Fibroblast of villous mesenchyme (primary cell): ENCODE measurements at places on chromosomes 2 and 18. TPM values are rescaled to one million over a fixed set of nuclear protein-coding genes. Genes with fewer than 3 reads are reported as not detected.

- DNase-seq, result no peak
Observed at GRCh38 chr2:120013597-120014223, 833 bp downstream of the EPB41L5 start.

GRCh38 chr2:231167745-231168459, 30.5 kb upstream of the ARMC9 start:
- peak; percentile 60 for DNase-seq

DNA sequence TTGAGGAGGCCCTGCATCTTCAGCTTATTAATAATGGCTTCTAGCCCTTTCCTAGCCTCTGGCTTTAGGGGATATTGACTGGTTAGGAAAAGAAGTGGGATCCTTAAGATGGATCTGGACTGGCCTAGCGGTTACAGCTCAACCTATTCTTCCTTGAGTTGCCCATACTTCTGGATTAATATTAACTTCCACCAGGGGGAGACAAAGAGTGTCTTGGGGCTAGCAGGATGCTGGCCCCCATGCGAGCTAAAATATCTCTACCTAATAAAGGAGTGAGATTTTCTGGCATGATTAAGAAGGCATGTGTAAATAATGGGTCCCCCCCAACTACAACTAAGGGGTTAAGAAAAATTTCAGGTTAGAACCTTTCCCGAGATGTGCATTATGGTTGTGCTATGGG, 23.2 kb upstream of the PLA2R1 start:
- DNase-seq, result no peak

DNA sequence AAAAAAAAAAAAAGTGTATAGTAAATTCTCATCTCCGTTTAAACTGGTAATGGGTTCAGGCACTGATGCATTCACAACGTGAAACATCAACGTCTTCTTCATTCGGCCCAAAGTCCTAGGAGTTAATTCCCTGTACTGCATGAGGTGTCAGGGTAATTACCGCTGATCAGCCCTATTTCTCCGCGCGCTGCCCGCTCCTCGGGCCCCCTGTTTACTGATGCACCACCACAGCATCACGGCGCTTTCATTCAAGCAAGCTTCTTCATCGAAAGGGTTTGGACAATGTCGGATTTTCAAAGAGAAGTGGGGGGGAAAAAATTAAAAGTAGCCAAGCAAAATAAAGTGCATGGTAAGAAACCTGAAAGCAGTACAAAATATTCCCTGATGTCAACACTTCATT, 352.0 kb upstream of the POU3F3 start:
- DNase-seq, result no peak

DNA sequence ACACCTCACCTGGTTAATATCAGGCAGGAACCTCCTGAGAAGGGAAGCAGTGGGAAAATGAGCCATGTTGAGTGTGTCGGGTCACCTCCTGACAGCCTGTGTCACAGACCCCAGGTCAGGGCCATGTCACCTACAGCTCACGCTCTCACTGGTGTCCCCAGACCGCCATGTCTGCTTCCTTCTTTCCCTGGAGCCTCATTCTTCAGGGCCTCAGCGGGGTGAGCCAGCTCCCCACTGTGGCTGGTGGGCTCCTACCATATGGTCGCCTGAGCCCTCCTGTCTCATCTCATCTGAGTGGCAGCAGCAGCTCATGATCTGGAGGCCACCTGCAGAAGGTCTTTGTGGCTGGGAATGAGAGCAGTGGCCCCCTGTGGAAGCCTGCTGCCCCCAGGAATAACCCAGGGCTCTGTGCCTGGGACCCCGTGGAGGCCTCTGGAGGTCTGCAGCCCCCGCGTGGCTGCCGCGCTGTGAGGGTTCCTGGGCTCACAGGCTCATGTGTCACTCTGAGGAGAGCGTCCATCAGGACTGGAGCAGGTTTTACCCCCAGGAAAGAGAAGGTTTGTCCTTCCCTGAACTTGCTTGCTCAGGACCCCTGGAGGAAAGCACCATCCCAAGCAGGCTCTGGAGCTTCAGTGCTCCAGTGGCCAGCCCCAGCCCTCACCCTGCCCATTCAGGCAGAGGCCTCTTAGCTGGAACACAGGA, 56.4 kb downstream of the FAM168B start:
- no peak for DNase-seq

- DNase-seq, result no peak
Observed at GRCh38 chr2:136917411-136917881, 152.1 kb downstream of the THSD7B start.

GRCh38 chr2:183093857-183094657, 15.5 kb downstream of the DUSP19 start:
- DNase-seq, result peak; percentile 47

DNA sequence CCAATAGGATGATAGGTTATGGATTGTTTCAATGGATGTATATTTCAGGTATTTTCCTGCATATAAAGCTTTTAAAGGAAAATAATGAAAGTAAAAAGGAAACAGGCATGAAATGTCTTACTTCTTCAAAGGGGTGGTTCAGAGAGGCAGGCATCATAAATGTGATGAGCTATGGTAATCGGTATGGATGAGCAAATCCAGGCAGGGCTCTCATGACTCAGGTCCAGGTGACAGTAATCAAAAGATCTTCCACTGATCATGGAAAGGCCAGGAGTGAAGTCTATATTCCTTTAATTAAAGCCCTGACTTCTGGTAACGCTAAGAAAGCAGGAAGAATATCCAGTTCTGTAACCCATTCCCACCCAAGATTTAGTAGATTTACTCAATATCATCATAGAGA, 48.7 kb upstream of the RGPD4 start:
- no peak for DNase-seq

DNA sequence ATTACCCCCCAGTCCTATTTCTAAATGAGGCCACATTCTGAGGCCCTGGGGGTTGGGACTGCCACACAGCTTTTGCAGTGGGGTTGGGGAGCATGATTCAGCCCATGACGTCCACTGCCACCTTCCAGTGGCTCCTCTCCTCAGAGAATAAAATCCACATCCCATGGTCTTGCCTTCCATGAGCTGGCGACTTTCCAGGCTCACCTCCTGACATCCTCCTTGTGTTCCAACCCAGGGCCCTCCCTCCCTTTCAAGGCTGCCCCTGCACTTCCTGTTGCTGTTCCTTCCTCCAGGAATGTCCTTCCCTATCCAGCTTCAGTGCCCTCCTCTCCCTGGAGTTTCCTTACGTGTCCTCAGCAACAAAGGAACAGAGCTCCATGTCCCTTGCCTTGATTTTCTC, 187.3 kb upstream of the ID2 start:
- no peak for DNase-seq

DNA sequence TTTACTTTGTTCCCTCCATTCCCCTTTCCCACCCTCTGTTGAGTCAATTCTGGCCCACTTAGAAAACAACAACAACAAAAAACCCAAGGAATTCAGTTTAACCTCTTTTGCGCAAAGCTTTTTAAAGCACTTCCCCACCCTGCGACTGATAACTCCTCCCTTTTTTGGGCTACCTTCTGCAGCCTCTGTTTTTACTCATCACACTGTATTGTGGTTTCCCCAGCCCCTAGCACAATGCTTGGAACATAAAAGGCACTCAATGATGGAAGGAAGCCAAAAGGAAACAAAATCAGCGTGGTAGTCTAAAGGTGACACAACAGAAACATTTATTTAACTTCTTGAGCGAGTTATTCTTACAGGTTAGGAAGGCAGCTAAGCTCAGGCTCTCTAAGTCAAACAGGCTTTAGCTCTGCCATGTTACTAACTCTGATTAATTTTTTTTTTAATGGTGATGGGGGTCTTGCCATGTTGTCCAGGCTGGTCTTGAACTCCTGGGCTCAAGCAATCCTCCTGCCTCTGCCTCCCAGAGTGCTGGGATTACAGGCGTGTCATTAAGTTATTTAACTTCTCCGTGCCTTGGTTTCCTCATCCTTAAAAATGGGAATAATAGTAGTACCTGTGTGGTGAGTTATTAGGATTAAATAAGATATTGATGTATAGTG, 1.3 kb downstream of the CEP68 start:
- DNase-seq, result peak; percentile 33

- no peak for DNase-seq
Observed at GRCh38 chr2:232345251-232345650, 33.3 kb upstream of the ALPP start.

DNA sequence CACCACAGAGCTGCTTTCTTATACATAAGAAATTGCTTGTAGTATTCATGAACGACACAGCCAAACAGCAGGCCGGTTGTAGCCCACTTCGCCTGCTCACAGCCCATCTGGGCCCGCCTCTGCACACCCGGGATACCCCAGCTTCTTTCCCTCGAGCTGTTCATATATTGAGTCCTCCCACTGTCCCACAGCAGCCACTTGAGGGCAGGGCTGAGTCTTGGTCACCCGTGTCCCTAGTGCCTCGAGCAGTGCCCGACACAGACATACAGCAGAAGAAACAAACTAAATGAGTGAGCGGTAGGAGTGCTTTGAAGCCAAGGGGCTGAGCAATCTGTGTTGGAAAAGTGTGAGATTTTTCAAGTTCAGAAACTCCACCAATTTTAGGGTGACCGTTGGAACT, 251.4 kb downstream of the KLHL29 start:
- peak; percentile 19 for DNase-seq

GRCh38 chr18:6521803-6522418, 107.2 kb upstream of the L3MBTL4 start:
- peak; percentile 47 for DNase-seq

DNA sequence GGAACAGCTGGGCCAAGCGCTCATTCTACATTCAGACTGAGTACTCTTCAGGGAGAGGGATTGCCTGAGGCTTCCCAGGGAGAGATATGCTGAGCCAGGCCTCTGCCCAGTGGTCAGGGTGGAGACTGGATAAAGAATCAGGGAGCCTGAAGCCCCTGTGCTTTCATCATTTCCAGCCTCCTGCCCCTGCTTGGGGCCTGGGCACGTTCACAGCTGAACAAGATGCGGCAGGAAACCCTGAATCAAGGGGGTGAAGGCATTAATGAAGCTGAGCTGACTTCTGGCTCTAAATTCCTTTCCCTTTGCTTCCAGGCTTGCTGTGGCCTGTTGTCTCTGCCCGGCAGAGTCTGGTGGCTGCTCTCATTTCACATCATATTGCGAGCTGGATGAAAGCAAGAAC, 35.0 kb downstream of the RPL37A start:
- no peak for DNase-seq

DNA sequence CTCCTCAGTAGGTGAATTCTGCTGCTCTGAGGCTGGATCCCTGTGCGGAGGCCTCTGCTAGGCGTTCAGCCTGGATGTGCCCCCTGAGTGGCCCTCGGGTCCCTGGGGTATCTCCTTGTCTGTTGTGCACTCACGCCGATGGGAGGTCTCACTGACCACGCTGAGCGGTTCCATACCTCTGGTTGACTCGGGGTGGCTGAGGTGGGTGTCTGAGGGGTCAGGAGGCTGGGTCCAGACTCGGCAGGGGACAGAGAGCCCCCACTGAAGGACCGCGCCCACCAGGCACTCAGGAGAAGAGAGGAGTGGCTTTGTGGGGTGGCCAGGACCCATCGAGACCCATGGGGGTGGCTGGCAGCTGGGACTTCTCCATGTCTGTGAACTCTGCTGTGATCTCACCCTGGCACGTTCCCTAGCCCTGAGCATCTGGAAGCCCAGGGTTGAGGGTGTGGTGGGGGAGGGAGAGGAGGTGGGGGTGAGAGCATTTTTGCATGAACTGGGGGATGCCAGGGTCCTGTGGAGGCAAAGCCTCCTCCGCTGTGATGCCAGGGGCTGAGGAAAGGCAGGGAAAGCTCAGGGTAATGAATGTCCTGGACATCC, 53.7 kb downstream of the TWIST2 start:
- DNase-seq, result no peak

DNA sequence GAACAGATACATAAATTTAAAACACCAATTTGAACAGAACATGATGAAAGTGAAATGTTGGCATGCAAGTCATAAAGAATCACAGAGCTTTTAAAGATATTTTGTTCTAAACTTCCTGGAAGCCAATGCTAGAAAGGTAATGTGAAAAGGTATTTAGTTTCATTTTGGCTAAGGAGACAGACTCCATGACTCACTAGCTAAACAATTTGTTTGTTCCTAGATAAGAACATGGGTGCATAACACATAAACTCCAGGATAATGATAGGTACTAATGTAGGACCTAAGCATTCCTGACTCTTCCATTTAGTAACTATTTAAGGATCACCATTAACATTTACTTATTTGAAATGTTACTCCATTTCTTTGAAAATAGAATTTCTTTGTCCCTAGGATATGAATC, 292.5 kb upstream of the CNTNAP5 start:
- DNase-seq, result no peak

- no peak for DNase-seq
Observed at GRCh38 chr2:20092901-20093235, 41.4 kb upstream of the LAPTM4A start.

GRCh38 chr2:138602166-138602460, 100.5 kb downstream of the SPOPL start:
- DNase-seq, result no peak

DNA sequence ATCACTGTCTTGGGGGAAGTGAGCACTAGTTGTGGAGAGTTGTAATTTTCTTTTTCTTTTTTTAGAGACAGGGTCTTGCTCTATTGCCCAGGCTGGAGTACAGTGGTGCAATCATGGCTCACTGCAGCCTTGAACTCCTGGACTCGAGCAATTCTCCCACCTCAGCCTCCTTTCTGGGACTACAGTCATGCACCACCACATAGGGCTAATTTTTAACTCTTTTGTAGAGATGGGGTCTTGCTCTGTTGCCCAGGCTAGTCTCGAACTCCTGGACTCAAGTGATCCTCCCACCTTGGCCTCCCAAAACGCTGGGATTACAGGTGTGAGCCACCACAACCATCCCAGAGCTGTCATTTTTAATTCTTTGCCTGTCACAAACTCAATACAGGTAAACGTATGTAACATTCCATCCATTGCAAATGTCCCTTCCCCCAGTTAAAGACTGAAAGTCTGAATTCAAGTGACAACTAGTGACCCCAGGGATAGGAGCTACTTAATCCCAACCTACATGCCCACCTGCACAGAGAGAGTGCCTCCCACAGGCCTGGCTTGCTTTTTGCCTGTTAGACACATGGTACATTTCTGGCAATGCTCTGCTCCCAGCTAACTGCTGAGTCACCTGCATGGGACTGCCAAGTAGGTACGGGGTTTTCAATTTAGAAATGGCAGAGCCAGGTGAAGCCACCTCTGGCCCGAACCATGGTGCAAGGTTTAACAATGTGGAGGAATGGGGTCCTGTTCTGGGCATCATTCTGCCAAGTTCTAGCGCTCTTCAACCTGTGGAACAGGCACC, 60.6 kb downstream of the CYB5A start:
- DNase-seq, result no peak

- no peak for DNase-seq
Observed at GRCh38 chr2:128794285-128794684, 475.6 kb upstream of the HS6ST1 start.

DNA sequence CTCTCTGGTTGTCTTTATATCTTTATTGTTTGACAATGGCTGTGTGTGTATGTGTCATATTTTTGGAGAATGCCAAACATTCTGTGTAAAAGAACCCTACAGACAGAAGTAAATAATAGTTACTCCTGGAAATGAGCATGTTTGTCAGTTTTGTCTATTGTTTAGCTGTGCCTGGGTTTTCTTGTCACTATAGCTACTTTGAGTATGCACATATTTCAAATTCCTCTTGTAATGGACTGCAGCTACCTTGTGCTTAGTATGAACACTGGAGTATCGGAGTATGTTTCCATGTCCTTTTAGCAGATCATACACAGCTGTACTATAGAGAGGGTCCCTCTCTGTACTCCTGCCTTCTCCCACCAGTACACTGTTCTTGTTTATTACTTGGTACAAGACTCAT, 58.0 kb upstream of the DOCK10 start:
- DNase-seq, result no peak

Gene RPRM
- not detected in 2 replicates for total RNA-seq

Gene KLHL41
- 0.32 and 0.43 TPM in 2 replicates for total RNA-seq

Gene ZAP70
- total RNA-seq, result not detected in 2 replicates

Gene SERPINB3
- total RNA-seq, result not detected in 2 replicates

Gene GCG
- not detected in 2 replicates for total RNA-seq

Gene RND3
- 635 and 1,266 TPM in 2 replicates for total RNA-seq

Gene TBR1
- under 0.01 TPM in 1 of 2 replicates, not detected in the other for total RNA-seq
